ENCODE measurements at places on chromosomes 12 and 14. TPM values are rescaled to one million over a fixed set of nuclear protein-coding genes. Genes with fewer than 3 reads are reported as not detected.

DNA sequence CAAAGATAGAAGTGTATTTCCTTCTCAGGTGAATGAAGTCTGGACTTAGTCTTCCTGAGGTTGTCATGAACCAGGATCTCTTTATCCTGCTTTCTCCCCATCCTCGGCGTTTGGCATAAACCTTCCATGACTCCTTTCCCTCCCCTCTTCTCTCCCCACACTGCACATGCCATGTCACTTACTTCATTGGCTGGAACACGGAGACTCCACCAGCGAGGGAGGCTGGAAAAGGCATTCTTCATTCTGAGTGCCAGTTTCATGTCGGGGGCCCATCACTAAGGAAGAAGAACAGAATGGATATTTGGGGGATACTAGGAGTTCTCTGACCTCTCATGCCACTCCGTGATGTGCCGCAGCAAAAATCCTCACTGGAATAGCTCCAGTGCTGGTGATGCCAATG lies 105.6 kb downstream of the VCPKMT start:
- H3K36me3 ChIP-seq: no peaks in the 10 kb centered on the region
- H3K27ac ChIP-seq: peak overlapping the region; percentile 10
- no peaks in the 10 kb centered on the region for H3K27me3 ChIP-seq
- DNase-seq: no peak

GRCh38 chr12:32083489-32083888 lies 23.2 kb upstream of the BICD1 start:
- no peaks in the 10 kb centered on the region for H3K4me1 ChIP-seq
- no peak overlapping the region for H3K27ac ChIP-seq
- no peak for DNase-seq
- no peaks in the 10 kb centered on the region for H3K27me3 ChIP-seq

DNA sequence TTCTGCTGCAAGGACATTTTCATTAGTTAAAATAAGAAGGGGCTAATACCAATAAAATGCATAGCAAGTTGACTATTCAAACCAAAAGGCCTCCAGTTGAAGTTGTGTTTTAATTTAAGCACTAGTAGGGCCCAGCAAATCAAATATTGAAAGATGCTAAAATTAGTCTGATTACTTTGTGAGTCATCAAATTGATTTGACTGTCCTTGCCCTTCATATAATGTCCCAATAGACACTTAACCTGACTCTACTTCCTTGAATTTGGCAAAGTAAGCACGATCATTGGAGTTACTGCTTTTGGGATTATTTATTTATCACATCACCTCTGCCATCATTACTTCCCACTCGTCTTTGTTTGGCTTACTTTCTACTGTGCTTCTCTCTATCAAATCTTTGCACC lies 798.5 kb downstream of the DIO2 start:
- no peak overlapping the region for H3K27ac ChIP-seq
- no peaks in the 10 kb centered on the region for H3K36me3 ChIP-seq
- no peaks in the 10 kb centered on the region for H3K27me3 ChIP-seq

GRCh38 chr12:2543801-2544200 lies 251.0 kb upstream of the FKBP4 start:
- H3K4me3 ChIP-seq: no peak overlapping the region
- no peaks in the 10 kb centered on the region for H3K27me3 ChIP-seq
- H3K27ac ChIP-seq: no peak overlapping the region
- no peak for DNase-seq
- H3K36me3 ChIP-seq: peaks cover 13% of the 10 kb centered on the region
- H3K4me1 ChIP-seq: no peaks in the 10 kb centered on the region

DNA sequence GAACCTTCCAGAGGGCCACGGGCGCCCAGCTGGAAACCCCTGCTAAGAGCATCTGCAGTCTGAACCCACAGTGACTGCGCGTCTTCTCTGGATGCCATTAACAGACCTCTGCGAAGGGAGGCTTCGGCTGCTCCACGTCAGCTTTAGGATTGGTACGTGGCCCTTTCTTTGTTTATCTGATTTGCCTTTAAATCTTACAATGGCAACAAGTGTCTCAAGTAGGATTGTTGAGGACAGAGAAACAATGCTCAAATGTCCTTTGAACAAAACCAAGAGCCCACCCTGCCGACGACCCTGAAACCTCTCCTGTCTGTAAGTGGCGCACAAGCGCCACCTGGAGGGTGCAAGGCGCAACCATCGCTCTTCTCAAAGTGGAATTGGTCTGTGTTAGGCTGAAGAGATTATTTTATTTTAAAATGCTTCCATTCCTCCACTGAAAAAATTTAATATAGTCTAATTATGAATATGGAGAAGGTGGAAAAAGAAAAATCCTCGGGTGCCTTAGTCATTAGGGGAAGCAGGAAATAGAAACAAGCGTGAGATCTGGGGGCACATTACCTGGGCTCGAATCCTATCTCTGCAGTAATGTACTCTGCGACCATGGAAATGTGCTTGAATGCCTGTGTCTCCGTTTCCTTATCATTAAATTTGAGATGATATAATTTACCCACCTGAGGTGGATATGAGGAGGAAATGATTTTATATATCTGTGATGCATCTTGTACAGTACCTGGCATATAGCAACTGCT lies 82.6 kb upstream of the PTPRB start:
- peak; percentile 66 for DNase-seq
- no peaks in the 10 kb centered on the region for H3K4me1 ChIP-seq
- no peak overlapping the region for H3K27ac ChIP-seq
- H3K4me3 ChIP-seq: no peak overlapping the region
- H3K36me3 ChIP-seq: no peaks in the 10 kb centered on the region
- H3K27me3 ChIP-seq: no peaks in the 10 kb centered on the region

NPFF gene
- total RNA-seq: not detected

NEMF gene
- total RNA-seq: 73.7 TPM

- no peaks in the 10 kb centered on the region for H3K27me3 ChIP-seq
- no peak for DNase-seq
- H3K4me1 ChIP-seq: no peaks in the 10 kb centered on the region
- H3K4me3 ChIP-seq: no peak overlapping the region
- no peak overlapping the region for H3K27ac ChIP-seq
Measured at GRCh38 chr14:29078810-29079522, 312.4 kb downstream of the FOXG1 start.

- H3K4me1 ChIP-seq: no peaks in the 10 kb centered on the region
- H3K27ac ChIP-seq: peak overlapping the region; percentile 94
- H3K4me3 ChIP-seq: peak overlapping the region; percentile 75
Measured at GRCh38 chr14:20343862-20344220, 406 bp downstream of the PARP2 start.

PAPOLA gene
- total RNA-seq: 113 TPM

- no peaks in the 10 kb centered on the region for H3K36me3 ChIP-seq
- no peaks in the 10 kb centered on the region for H3K4me1 ChIP-seq
- H3K27ac ChIP-seq: no peak overlapping the region
- H3K27me3 ChIP-seq: no peaks in the 10 kb centered on the region
Measured at GRCh38 chr14:100062590-100062989, 2.6 kb upstream of the EVL start.

GLIPR1L1 gene
- not detected for total RNA-seq

HCAR1 gene
- total RNA-seq: under 0.01 TPM

- DNase-seq: no peak
- no peaks in the 10 kb centered on the region for H3K36me3 ChIP-seq
- H3K27ac ChIP-seq: no peak overlapping the region
- no peak overlapping the region for H3K4me3 ChIP-seq
Measured at GRCh38 chr14:34826661-34827060, 48.5 kb downstream of the BAZ1A start.

MAP4K5 gene
- 144 TPM for total RNA-seq

- H3K4me1 ChIP-seq: no peaks in the 10 kb centered on the region
- H3K4me3 ChIP-seq: no peak overlapping the region
- no peak for DNase-seq
- no peaks in the 10 kb centered on the region for H3K27me3 ChIP-seq
- no peak overlapping the region for H3K27ac ChIP-seq
Measured at GRCh38 chr14:102732924-102733323, 44.3 kb upstream of the TRAF3 start.

ACOT4 gene
- total RNA-seq: 0.36 TPM

GRCh38 chr12:76719171-76720041 lies 44.5 kb upstream of the ZDHHC17 start:
- H3K4me1 ChIP-seq: no peaks in the 10 kb centered on the region
- H3K36me3 ChIP-seq: no peaks in the 10 kb centered on the region
- DNase-seq: no peak
- no peak overlapping the region for H3K4me3 ChIP-seq
- no peak overlapping the region for H3K27ac ChIP-seq

CD163L1 gene
- 3.9 TPM for total RNA-seq

AQP2 gene
- total RNA-seq: not detected

TMEM117 gene
- total RNA-seq: 21.4 TPM

DNA sequence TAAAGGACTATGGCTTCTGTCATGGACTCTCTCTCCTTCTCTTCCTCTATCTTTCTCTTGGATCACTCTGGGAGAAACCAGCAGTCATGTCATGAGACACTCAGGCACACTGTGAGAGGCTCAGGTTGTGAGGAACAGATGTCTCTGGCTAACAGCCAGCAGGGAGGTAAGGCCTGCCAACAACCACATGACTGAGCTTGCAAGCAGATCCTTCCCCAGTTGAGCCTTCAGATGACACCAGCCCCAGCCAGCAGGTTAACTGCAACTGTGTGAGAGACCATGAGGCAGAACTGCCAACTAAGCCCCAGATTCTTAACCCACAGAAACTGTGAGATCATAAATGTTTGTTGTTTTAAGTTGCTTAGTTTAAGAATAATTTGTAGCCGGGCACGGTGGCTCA lies 90.6 kb downstream of the VCPKMT start:
- no peak overlapping the region for H3K27ac ChIP-seq
- no peaks in the 10 kb centered on the region for H3K36me3 ChIP-seq
- H3K4me3 ChIP-seq: no peak overlapping the region
- no peaks in the 10 kb centered on the region for H3K27me3 ChIP-seq
- DNase-seq: no peak

- no peak overlapping the region for H3K4me3 ChIP-seq
- DNase-seq: no peak
- no peak overlapping the region for H3K27ac ChIP-seq
Measured at GRCh38 chr14:71529848-71530247, 402.4 kb upstream of the RGS6 start.

DNA sequence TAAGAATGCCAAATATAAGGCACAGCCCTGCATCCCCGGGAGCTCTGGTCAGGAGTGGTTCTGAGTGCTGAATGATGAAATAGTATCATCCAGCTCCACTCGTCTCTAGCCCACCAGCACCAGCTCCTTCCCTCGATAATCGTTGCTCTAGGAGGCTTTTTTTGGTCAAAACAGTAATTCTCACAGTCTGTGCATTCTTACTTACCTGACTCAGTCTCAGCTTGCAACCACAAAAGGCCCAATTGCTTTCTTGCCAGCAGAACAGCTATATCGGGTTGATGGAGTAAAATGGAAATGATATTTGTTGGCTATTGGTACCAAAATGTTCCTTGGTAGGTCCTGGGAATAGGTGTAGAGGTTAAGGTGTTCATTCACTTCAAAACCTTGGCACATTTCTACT lies 94.8 kb downstream of the BMP4 start:
- H3K27me3 ChIP-seq: no peaks in the 10 kb centered on the region
- H3K4me1 ChIP-seq: no peaks in the 10 kb centered on the region
- no peak overlapping the region for H3K27ac ChIP-seq
- DNase-seq: no peak
- no peak overlapping the region for H3K4me3 ChIP-seq

TROAP gene
- total RNA-seq: 0.36 TPM

TPH2 gene
- total RNA-seq: 0.36 TPM

GRCh38 chr14:96727491-96727890 lies 69.7 kb upstream of the VRK1 start:
- H3K4me3 ChIP-seq: no peak overlapping the region
- H3K4me1 ChIP-seq: no peaks in the 10 kb centered on the region
- DNase-seq: no peak
- H3K27ac ChIP-seq: no peak overlapping the region
- H3K36me3 ChIP-seq: no peaks in the 10 kb centered on the region

DNA sequence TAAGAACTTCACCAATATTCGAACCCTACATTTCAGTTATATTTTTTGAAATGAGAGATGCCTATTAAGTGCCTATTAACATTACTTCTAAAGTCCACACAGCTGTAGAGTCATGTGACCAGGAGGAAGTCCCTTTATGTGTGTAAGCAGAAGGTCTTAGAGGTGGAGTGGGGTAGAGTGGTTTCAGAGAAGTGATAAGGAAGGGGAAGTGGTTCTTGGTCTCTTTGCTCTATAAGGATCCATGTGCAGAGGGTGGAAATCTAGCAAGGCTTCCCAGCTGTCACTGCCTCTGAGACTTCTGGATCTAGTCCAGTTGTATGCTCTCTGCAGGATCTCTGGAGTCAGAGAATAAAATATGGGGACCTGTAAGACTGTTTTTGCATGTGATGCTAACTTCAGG lies 673.9 kb downstream of the FLRT2 start:
- H3K4me1 ChIP-seq: no peaks in the 10 kb centered on the region
- H3K27ac ChIP-seq: no peak overlapping the region
- H3K36me3 ChIP-seq: no peaks in the 10 kb centered on the region
- no peak for DNase-seq

- no peak overlapping the region for H3K27ac ChIP-seq
- peaks cover 14% of the 10 kb centered on the region for H3K36me3 ChIP-seq
- no peak for DNase-seq
- no peak overlapping the region for H3K4me3 ChIP-seq
- H3K4me1 ChIP-seq: no peaks in the 10 kb centered on the region
Measured at GRCh38 chr14:35320472-35320871, 28.3 kb downstream of the PSMA6 start.

LRP1-AS gene
- not detected for total RNA-seq

DNA sequence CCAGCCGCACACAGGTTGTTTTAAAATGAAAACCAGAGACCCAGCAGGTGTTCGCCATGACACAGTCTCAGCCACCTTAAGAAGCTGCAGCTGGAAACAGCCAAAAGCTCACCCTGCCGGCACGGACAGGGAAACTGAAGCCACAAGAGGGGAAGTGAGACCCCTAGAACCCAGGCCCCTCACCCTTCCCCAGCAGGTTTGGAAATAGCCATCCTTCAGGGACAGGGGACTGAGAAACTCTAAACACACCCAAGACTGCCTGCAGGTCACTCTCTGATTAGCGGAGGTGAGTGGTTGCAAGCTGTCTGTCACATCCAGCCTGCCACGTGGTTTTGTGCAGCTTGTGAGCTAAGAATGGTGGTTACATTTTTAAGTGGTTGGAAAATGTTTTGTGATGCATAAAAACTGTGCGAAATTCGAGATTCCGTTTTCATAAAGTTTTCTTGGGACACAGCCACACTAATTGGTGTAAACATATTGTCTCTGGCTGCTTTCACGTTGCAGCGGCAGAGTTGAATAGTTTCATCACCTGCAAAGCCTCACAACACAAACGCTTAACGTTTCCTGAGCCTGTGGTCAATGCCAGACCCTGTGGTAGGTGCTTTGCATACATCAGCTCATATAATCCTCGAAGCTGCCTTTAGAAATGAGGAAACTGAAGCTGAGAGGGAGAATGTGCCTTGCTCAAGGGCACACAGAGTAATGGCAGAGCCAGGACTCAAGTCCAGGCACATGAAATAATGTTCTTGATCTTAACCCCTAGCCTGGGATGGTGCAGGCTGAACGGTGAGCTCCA lies 1.7 kb upstream of the SELPLG start:
- DNase-seq: no peak
- peaks cover 43% of the 10 kb centered on the region for H3K4me1 ChIP-seq
- no peak overlapping the region for H3K4me3 ChIP-seq
- H3K27ac ChIP-seq: no peak overlapping the region
- H3K27me3 ChIP-seq: no peaks in the 10 kb centered on the region
- H3K36me3 ChIP-seq: no peaks in the 10 kb centered on the region

Data from sigmoid colon (tissue), 7 donors.